ENCODE measurements at places on chromosomes 1 and 21.

GRCh38 chr1:157577420-157577819, 20.5 kb downstream of the FCRL4 start:
- no peak for DNase-seq

DNA sequence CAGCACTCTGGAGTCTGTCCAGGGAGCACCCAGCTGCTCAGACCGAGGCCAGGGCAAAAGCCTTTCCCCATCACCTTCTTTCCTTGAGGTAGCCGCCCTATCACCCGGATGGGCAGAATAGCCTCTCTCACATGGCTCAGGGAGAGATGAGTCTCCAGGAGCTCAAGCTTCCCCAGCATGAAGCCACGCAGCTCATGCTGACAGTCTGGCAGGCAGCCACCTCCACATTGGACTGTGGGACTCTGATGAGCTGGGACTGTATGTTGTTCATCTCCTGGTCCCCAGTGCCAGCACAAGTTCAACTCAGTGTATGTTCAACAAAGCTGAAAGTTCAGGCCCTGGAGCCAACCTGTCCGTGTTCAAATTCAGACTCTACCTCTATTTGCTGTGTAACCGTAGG, 75.2 kb upstream of the ZC3H12A start:
- DNase-seq: peak; percentile 87

GRCh38 chr1:247110627-247111258, 6.6 kb upstream of the ZNF669 start:
- DNase-seq: no peak

DNA sequence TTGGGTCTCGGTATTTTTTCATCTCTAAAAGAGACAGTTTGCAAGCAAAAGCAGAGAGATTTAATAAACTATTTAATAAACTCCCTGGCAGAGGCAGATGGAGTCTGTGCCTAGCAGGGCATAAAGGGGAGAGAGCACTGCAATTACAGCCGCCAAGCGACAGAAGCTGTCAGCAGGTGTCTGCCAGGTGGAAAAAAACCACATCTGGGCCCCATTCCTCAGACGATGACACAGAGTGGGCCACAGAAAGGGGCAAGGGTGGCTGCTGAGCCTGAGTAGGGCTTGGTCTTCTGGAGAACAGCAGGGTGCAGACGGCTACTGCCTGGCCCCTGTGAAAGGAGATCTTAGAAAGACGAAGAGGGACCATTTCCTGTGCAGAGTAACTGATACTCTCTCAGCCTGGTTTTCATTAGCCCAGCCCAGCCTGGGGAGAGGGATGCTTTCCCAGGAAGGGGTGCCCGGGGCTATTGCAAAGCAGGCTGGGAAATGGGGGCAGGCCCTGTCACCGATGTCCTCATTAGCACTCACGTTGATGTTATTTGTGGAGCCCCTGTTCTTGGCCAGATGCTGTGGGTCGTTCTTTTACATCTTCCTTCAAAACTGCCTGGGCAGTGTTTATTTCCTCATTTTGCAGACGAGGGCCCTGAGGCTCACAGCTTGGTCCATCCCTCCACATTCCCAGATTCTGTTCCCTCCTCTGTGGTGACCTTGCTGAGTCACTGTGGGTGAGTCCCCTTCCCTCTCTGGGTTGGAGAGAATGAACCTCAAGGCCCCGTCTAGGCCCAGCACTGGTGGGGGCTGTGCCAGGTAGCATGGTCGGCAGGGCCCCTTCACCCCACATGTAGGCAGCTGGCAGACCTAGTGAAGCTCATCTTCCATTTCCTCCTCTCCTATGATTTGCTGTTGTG, 472.7 kb downstream of the PTPRU start:
- peak; percentile 70 for DNase-seq

GRCh38 chr1:214010717-214011116, 22.9 kb downstream of the PROX1 start:
- DNase-seq: no peak

DNA sequence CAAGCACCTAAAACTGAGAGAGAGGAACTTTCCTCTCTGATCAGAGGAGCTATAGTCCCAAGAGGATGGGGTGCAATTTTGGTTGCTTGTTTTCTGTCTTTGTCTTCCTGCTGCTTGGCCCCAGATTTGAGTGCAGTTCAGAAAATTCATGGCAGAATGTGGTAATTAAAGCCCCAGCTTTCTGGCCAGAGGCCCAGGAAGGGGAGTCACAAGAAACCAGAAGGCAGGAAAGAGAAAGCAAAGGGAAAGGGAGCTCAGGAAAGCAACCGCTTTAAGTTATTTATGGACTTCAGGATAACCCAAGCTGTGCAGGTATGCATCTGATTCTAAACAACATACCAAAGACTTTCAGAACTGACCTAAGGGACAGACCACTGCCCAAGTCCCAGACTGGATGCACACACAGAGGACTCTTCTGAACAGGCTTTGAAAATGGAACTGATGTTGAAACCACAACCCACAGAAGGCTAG, 88.8 kb downstream of the ST3GAL3 start:
- DNase-seq: no peak

DNA sequence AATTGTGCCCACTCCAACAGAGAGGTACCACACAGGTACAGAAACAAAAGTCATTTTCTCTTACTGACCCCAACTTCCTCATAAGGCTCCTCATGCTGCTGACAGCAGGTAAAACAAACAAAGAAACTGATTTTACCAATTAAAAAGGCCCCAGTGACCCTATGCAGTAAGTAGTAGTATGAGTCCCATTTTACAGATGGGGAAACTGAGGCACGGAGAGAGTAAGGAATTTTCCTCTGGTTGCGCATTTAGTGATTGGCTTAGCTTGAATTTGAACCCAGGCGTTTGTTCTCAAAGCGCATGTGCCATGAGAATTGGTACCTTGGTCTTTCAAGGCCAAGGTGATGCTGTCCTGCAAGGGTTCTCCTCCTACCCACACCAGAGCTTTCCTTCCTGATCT, 66.1 kb upstream of the ZBTB40 start:
- DNase-seq: no peak

DNA sequence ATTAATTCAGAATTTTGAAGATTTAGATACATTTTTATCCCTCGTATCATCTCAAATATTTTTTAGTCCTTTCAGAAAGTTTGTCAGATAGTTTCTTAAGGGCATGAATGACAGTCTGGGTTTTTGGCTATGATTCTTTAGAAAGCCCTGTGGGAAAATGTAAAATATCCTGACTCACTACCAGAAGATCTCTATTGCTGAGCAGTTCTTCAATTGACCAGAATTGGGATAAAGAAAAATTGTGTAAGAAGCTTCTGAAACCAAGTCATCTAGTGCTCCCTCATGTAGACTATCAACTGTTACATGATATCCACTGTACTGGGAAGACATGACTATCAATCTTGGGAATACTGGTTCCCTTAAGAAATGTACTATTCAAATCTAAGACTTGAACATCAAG, 608.3 kb upstream of the CHRM3 start:
- DNase-seq: no peak

Data from NCI-H345 (cell line).